ENCODE measurements at places on chromosomes 12 and 14.

GRCh38 chr12:47775100-47775911 is 2.3 kb downstream of the SLC48A1 start:
- DNase-seq: no peak

- no peak for DNase-seq
Observed at GRCh38 chr12:132568826-132569480, 41.4 kb downstream of the LRCOL1 start.

DNA sequence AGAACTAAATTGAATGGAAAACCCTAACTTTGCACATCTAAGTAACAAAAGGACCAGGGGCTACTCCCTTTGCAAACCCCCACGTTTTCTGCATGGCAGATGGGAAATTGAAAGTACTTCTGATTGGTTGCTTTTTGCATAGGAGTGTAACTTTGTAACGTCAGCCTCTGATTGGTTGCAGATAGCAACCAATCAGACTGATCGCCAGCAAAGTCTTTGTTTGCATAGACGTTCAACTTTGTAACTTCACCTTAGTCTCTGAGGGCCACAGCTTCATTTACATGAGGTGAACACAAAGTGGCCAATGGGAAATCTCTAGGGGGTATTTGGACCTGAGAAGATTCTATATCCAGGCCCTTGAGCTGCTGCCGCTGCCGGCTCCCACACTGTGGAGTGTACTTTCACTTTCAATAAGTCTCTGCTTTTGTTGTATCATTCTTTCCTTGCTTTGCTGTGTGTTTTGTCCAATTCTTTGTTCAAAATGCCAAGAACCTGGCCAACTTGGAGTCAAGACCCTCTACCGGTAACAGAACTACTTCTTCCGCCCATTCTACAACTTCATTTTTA is 102.5 kb upstream of the PRICKLE1 start:
- no peak for DNase-seq

DNA sequence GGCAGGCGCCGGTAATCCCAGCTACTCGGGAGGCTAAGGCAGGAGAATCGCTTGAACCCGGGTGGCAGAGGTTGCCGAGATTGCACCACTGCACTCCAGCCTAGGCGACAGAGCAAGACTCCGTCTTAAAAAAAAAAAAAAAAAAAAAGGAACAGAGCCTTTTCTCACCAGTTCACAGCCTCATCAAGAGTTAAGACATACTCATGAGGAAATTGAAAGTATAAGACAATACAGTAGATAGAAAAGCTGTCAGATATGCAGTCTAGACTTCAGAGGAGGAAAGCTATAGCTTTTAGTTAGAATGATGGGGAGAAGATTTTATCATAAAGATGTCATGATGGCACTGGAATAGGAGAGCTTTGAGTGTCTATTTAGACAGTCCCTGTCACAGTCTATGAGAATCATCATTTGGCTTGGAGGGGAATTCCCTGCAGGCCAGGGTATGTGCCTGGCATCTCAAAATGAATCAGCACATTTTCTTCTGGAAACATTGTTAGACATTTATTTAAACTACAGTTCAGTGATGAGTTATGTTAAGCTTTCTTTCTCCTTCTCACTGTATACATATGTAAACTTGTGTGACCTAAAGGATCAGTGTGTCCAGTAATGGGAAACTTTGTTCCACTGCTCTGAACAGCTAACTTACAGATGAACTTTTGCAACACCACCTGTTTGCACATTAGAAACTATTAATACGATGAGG is 2.9 kb upstream of the RAB35 start:
- DNase-seq: no peak

- DNase-seq: no peak
Observed at GRCh38 chr12:50322206-50322605, 38.9 kb upstream of the LIMA1 start.

- DNase-seq: no peak
Observed at GRCh38 chr12:120890963-120891362, 13.2 kb downstream of the SPPL3 start.

All from GM13976 (cell line).